ENCODE measurements at places on chromosomes 6 and 20. TPM values are rescaled to one million over a fixed set of nuclear protein-coding genes. Genes with fewer than 3 reads are reported as not detected.

ATF6B gene
- 28.8 TPM for polyA plus RNA-seq

BACH2 gene
- 0.23 TPM for polyA plus RNA-seq

PPP1R16B gene
- polyA plus RNA-seq, result 12.2 TPM

CHRNA4 gene
- polyA plus RNA-seq, result 0.23 TPM

SCRT2 gene
- not detected for polyA plus RNA-seq

NMBR gene
- polyA plus RNA-seq, result not detected

SOX18 gene
- polyA plus RNA-seq, result 31.1 TPM

BHLHE23 gene
- not detected for polyA plus RNA-seq

BRPF3 gene
- polyA plus RNA-seq, result 8.2 TPM

TMEM217 gene
- polyA plus RNA-seq, result 0.15 TPM

RAET1L gene
- not detected for polyA plus RNA-seq

GRCh38 chr20:38426006-38426897 is 8.9 kb downstream of the SNHG17 start:
- DNase-seq, result no peak

GRCh38 chr6:108559884-108560462 is 744 bp upstream of the FOXO3 start:
- DNase-seq, result peak; percentile 74

DNA sequence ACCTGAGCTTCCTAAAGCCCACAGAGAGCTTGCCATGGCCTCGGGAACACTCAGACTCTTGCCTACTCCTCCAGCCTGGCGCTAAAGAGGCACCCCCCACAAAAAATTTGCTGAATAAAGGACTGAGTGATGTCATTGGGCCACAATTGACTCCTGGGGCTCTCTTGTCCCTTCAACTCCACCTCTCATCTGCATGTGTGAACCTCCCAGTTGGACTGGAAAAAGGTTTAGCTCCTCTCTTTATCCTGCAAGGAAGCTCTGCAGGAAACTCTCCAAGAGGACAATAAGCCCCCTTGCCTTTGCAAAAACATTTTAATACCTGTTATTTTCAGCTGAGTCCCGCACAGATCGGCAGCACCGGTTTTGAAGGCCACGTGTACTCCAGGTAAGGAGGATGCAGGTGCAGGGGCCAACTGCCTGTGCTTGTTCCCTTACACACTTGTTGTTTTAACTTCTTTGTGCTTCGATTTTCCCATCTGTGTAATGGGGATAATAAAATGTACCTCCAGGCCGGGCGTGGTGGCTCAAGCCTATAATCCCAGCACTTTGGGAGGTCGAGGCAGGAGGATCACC is 107.3 kb downstream of the TFAP2C start:
- no peak for DNase-seq

- DNase-seq, result no peak
These were observed 92.2 kb upstream of the TENT5A start for GRCh38 chr6:81844686-81845085.

GRCh38 chr20:44738813-44739477 is 6.7 kb upstream of the KCNK15 start:
- peak; percentile 56 for DNase-seq

DNA sequence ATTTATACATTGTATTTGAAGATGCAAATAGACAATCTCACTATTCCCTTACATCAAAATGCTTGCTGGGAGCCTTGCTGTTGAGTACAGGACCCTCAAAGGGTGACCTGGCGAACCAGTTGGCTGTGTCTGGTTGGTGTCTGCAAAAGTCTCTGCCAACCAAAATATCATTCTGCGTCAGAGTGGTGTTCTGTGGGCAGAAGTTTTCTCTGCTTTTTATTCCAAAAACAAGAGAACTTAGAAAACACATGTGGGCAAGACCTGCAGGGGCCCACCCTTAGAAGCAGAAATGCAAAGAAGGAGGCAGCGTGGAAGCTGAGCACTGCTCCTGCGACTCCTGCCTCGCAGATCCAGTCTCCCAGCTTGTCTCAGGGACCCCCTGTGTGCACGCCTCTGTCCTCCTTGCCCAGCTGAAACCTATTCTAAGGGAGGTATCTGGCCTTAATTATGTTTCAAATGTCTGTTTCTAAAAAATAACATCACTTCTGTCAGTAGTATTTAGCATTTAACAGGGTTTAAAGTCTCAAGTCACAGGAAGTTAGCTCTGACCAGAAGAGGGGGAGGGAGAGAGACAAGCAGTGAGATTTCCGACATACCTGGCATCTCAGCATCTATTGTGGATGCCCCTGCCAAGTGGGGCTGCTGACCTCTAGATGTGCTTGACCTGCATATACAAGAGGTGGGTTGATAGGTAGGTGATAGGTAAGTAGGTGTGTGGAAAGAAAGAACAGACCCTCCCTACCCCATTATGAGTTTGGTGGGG is 101.3 kb downstream of the SASH1 start:
- no peak for DNase-seq

DNA sequence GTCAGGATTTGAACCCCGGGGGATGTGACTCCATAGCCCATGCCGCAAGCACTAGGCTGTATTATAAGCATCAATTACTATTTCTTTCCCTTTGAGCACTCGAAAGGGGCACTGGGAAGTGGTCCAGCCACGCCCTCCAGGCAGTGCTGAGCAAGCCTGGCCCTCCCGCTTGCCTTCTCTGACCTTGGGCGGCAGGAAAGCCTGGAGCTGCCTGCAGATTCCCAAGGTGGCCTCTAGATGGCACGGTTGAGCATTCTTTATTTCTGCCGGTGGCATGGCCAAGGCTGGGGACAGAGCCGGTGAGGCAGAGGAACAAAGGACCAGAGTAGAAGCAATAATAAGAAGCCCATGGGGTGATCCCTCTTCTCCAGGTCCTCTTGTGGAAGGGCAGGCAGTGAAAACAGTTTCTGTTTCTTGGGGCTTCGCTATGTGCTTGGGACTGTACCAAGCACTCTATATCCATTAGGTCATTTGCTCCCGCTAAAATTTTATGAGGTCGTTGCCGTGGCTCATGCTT is 32.0 kb downstream of the ARHGAP40 start:
- peak; percentile 40 for DNase-seq

GRCh38 chr6:156347656-156348055 is 429.5 kb upstream of the ARID1B start:
- DNase-seq, result no peak

DNA sequence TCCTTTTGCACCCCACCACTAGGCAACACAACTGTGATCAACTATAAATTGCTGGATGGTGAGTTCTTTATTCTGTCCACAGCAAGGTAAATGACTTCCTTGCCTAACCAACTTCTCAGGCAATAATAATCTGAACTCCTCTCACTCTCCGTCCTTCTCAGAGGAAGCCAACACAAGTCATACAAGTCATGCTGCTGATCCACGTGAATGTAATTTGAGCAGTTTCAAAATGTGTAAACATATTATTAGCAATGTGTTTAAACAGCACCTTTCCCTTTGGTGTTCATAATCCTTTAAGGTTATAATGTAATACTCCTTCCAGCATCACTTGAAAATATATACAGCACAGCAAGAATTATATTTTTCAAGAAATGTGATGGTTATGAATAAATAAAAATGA is 127.9 kb downstream of the QRSL1 start:
- DNase-seq, result no peak

- no peak for DNase-seq
These were observed 190.3 kb downstream of the ZDHHC14 start for GRCh38 chr6:157571269-157571668.

GRCh38 chr6:165663736-165664558 is 906 bp upstream of the PDE10A start:
- DNase-seq, result peak; percentile 46

DNA sequence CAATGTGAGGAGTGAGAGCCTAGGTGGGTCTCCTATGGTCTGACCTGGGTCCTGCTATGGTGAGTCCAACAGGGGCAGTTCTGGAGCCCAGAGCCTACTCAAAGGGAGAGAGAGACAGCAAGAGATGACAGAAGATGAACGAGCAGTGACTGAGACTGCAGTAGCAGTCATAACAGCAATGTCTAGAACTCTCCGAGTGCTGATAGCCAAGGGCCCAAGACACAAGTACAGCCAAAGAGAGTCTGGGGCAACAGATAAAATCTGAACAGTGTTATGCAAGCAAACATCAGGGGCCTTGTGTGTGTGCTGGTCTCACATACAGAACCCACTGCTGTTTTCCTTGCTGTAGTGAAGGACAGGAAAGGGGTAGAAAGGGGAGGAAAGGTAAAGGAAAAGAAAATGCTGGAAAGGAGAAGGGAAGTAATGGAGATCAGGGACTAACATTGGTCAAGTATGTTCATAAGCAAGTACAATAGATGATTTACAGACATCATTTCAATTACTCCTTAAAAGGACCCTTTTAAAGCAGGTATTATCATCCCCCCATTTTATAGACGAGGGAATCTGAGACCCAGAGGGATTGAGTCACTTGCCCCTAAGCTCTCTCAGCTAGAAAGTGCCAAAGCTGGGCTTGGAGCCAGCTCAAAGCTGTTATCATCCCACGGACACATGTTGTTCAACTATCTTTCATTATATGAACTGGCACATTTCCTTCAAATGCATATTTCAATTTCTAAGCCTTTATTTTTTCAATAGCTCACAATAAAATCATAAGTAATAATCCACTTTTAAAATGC is 182.3 kb upstream of the RAB32 start:
- DNase-seq, result no peak

DNA sequence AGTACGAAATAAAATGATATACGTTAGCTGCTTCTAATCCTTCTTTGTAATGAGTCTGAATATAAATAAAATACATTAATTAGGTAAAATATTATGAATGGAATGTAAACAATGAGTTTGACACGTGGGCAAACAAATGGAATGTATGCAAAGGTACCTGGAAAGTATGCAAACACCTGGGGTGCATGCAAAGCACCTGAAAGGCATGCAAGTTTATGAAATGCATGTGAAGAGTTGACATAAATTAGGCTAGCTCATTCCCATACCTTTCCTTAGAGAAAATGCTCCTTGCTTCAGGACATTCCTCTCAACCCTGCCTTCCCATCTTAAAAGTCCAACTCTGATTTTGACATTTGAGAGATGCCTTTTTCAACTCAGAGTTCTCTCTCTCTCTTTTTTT is 140.9 kb downstream of the EDN1 start:
- DNase-seq, result no peak

DNA sequence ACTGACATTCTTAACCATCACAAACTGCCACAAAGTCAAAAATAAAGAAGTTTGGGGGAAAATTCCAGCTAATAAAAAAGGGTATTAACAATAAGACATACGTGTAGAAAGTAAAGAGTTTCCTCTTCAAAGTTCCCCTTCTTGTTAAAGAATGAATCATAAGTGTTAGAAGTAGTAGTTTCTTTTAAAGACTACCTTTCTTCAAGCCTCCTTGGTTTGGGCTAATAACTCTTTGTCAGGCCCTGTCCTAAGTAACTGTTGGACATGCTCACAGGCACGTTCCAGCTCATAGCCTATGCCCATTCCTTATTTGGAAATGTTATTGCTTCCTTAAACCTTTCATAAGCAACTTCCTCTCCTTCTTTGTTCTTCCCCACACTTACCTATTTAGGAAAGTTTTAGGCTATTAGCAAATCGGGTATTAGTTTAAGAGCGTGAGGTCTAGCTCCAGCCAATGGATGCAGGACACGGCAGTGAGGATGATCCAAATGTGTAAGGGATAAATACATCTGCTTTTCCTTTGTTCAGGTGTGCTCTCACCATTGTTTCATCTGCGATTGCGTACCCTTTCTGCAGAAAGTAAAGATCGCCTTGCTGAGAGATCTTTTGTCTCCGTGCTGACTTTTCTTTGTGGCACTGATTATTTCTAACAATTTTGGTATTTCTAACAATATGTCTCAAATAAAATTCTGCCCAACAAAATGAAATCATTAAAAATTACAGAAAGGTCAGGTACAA is 64.9 kb downstream of the CHD6 start:
- no peak for DNase-seq

- no peak for DNase-seq
These were observed 77.5 kb upstream of the BEND3 start for GRCh38 chr6:107192830-107193229.

- no peak for DNase-seq
These were observed 116.6 kb downstream of the ADAT2 start for GRCh38 chr6:143333749-143334520.

DNA sequence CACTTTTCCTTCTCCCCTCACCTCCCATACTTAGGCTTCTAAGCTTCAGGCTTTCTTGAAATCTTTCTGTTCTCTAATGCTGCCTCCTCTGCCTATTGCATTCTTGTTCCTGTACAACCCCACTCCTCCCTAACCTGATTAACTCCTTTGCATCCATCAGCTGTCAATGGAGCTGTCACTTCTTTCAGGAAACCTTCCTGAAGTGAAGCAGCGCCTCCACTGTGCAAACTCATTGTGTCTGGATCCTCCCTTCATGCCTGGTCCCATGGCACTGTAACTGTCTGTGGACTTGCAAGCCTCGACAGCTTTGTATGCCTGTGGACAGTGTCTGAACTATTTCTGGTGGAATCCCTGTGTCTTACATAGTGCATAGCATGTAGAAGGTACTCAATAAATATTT is 185.0 kb downstream of the HS3ST5 start:
- no peak for DNase-seq

GRCh38 chr6:147528511-147529145 is 20.1 kb downstream of the SAMD5 start:
- DNase-seq, result no peak

DNA sequence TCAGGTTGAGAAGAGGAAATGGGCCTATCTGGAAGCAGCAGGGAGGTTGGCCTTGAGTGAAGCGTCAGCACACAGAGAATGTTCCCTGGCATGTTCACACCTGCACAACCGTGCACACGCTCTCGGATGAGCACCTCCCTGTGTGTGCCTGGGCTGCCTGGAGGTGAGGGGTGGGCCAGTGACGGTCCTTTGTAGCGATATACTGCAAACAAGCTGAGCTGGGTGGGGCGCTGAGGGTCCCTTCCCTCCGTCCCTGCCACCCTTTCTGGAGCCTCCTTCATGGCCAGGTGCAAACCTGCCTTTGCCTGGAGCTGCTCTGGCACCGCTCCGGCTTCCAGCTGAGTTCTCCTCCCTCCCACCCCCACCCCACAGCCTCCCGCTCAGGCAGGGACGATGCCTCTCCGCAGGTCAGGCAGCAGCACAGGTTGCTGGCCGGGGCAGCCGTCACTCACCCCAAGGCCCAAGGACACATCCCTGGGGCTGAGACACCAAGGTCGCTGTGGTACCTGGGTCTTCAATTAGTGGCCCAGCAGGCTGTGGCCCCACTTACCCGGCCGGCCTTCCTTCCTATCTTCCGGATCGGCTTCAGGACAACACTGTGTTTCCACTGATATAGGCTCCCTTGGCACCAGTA is 111.6 kb downstream of the ERMARD start:
- DNase-seq, result no peak

Measured in heart left ventricle (tissue), 16 donors.